ENCODE measurements at places on chromosomes 12 and 14.

- no peak for ATAC-seq
Observed at GRCh38 chr12:90959032-90959431, 4.1 kb upstream of the CCER1 start.

DNA sequence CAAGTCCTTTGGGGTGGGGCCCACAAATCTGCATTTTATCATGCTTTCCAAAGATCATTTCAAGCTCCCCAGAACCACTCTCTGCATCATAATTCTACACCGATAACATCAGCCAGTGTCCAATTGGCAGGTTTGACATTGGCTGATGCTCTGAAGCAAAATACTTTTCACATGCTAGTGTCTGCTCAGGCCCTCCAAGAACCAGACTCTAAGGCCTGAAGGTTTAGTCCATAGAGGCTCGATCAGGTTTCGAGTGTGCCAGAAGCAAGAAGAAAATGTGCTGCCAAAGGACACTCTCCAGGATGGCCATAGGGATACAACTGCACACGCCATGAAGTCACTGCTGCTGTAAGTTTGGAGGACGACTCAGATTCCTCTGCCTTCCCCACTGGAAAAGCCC, 280.3 kb downstream of the KSR2 start:
- ATAC-seq, result no peak

DNA sequence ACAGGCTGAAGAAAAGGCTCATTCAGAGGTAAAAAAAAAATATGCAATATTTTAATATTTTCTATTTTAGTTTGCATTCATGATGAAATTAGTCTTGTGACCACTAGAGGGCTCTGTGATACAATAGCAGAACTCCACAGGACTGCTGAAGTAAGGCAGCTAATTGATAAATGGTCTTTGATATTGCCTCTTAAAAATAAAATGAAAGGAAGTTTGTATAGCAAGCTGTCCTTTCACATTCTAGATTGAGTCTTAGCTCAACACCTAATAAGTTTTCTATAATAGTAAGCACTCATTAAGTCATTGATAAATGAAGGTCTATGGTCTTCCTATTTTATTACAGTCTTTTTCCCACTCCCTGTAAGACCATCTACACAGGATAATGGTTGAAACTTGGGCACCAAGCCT, 315.7 kb downstream of the NAV3 start:
- ATAC-seq, result no peak

- ATAC-seq, result peak; percentile 13
Observed at GRCh38 chr12:19130224-19131024, 891 bp downstream of the PLEKHA5 start.

DNA sequence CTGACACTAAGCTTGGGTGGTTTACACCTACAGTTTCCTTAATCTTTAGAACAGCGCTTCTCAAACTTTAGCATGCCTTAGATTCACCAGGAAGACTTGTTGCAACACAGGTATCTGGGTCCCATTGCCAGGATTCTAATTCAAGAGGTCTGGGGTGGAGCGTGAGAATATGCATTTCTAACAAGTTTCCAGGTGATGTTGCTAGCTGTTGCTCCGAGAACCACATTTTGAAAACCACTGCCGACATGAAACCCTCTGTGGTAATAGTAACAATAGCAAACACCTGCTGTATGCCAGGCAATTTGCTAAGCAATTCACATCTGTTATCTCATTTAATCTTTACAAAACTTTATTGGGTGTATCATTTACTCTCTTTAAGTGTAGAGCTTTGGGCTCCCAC, 58.6 kb downstream of the TRHDE start:
- ATAC-seq, result no peak

DNA sequence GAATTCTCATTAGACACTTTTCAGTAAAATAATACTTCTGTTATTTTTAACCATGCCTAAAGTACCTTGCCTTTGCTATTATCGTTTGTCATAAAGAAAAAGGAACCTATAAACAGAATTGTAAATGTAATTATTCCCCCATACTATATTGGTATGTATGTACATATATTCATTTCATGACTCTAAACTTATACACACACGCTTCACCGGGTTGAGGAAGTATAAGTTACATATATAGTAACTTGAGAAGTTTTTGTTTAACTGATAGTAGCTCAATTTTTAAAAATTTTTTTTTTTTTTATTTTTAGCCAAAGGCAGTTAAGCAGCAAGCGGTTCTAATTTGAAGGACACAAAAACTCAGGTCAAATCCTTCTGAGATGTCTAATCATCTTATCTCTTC, 107.6 kb downstream of the PLEKHG7 start:
- ATAC-seq, result no peak

All from gastroesophageal sphincter (tissue), 4 donors.